ENCODE measurements at places on chromosomes 1 and 21.
A peak's percentile ranks its signal among the peaks of the same experiment; 100 is the strongest.

DNA sequence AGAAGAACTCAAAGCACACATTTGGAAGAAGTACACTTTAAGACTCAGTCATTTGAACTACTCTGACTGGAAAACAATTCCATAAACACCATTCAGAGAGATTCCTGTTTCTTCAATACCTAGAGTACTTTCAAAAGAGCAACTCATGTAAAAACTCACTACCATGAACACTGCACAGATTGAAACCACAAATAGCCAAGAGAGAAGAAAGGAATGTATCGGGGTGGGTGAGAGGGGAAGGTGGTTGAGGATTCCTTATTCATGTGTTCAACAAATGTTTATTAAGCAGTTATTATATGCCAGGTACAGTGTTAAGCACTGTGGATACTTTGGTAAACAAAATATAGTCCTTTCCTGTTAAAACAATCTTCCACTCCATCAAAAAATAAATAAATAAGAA is 64.7 kb downstream of the NRIP1 start:
- DNase-seq = no peak

DNA sequence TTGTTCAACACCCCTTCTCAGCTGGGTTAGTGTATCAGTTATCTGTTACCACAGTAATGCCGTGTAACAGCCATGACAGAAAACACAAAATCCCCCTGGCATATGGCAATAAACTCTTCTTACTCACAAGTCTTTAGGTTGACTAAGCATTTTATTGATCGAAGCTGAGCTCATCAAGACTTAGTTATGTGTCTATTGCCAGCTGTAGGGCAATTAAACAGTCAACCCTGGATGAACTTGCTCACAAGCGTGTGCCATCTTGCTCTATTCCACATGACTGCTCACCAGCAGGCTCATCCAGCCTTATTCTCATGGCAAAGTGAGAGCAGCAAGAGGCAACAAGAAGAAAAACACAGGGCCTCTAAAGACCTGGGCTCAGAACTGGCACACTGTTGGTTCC is 333.8 kb upstream of the PTBP2 start:
- DNase-seq = no peak

- DNase-seq = peak; percentile 3
These were observed 53.9 kb downstream of the TOR1AIP2 start for GRCh38 chr1:179823693-179824092.

DNA sequence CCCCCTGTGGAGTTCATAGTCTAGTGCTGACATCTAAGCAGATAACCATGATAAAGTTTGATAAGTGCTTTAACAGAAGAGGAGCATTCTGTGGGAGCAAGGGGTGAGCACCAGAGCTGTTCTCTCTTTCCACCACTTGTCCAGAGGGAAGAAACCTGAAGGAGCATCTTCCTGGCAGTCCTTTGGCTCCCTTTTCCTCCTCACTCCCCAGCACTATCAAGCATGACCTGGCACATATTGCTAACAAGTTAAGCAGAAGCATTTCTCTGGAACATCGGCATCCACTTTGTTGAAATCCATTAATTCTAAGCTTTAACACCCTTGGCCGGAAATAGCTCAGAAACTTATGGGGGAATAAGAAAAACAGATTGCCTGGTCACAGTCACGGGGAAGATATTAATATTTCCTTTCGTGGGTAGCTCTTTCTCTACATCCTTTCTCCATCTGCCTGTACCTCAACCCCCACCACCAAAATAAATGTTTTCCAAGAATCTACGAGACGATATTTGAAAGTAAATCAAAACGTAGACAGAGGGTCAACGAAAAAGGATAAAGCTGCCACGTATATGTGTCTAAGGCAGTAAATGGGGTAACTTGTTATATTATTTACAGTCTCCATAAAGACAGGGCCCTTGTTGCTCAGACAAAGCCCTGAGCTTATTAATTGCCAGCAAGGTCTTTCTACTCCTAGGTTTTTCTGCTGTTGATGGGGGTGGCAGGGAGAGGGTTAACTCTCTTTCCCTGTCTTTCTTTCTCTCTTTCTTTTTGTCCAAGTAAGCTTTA is 351.4 kb downstream of the NUF2 start:
- DNase-seq = no peak

DNA sequence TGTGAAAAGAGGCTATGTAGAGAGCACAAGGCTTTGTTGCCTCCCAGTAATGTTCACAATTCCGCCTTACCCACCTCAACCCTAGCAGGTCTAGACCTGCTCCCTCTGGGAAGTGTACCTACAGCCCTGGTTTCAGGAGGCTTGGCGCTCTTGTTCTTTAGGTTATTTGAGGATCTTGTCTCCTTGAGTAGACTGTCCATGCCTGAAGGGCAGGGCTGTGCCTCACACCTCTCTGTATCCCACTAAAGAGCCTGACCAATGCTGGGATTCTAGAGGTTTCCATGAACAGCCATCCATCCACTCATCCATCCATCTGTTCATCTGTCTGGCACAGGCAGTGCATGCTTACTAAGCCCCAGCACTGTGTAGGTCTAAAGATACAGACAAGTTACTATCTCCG is 1.0 kb downstream of the RAB7B start:
- DNase-seq = no peak

GRCh38 chr1:94627771-94628498 is 86.4 kb upstream of the F3 start:
- no peak for DNase-seq

- DNase-seq = no peak
These were observed 867.8 kb upstream of the ADGRL4 start for GRCh38 chr1:79874289-79874688.

DNA sequence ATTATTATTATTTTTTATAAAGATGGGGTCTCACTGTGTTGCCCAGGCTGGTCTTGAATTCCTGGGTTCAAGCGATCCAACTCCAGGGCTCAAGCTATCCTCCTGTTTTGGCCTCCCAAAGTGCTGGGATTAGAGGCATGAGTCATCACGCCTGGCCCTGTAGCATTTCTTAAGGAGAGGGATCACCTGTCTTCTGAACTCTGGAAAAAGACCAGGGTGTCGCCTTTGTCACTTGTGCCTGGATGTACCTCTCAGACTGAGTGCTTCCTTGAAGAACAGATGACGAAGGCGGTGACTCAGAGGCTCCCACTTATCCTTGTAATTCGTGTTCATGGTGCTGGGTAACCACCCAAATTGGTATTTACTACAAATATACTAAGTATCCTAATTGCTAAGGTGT is 2.4 kb upstream of the CGN start:
- no peak for DNase-seq

- DNase-seq = no peak
These were observed 89.6 kb downstream of the LEPR start for GRCh38 chr1:65509912-65510680.

DNA sequence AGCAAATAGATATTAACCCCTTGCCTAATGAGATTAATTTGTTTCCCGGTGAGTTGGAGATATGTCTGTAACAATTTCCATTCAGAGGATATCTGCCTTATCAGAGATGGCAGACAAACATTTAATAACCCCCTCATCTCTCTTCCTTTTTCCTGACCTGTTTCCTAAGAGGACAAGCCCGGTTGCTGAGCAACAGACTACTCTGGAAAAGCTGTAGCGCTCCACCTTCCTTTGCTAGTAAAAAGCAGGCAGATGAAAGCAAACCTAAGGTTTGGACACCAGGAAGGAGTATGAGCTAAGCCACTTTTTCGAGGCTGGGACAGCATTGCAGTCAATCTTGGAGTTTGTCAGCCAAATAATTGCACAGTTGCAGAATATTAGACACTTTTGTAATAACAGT is 82.4 kb downstream of the RGS21 start:
- no peak for DNase-seq

DNA sequence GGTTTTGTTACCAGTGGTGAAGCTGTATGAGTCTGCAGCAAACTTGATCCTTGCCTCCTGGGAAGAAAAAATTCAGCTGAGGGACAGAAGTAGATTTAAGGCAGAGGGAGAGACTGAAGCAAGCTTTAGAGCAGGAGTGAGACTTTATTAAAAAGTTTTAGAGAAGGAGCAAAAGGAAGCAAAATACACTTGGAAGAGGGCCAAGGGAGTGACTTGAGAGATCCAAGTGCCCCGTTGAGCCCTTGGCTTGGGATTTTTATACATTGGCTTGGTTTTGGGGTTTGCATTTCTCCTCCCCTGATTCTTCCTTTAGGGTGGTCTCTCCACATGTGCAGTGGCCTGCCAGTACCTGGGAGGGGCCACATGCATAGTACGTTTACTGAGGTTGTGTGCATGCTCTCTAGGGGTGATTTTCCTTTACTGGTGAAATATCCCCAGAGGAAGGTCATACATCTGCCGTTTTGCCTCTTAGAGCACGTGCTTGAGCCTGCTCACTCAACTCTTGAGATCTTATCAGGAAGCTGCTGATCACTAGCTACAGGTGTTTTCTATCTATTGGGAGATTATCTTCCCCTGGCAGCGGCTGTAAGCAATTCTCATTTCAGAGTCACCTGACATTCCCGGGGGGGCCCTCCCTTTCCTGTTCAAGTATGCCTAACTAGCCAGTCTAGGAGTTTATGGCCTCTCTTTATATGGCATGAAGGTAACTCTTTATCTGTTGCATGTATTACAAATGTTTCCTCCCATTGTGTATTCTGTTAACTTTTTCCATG is 20.3 kb downstream of the FASLG start:
- no peak for DNase-seq

GRCh38 chr1:238476841-238477240 is 586.1 kb upstream of the ZP4 start:
- DNase-seq = no peak

DNA sequence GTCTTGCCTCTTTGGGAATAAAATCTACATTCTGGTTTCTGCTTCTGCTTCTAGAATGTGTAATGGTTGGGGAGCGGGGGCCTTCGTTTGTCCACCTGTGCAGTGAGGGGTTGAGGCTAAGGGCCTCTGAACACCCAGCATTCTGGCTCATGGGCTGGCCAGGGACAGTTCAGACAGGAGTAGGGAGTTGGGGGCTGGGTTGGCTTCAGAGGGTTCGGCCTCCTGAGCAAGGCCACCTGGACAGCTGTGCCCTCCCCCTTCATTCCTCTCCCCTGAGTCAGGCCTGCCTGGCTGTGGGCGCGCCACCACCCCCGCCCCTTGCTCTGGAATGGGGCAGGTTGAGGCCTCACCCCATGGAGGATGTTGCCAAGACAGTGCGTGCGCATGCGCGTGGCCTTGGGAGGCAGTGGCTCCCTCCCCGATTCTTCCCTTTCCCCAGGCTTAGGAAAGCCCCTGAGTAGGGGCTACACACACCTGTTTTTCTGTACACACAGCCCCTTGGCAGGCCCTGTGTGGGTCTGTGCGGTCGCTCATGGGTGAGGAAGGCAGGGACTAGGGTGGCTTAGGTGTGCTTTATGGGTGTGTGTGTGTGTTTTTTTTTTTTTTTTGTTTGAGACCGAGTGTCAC is 57.0 kb downstream of the YARS1 start:
- no peak for DNase-seq

DNA sequence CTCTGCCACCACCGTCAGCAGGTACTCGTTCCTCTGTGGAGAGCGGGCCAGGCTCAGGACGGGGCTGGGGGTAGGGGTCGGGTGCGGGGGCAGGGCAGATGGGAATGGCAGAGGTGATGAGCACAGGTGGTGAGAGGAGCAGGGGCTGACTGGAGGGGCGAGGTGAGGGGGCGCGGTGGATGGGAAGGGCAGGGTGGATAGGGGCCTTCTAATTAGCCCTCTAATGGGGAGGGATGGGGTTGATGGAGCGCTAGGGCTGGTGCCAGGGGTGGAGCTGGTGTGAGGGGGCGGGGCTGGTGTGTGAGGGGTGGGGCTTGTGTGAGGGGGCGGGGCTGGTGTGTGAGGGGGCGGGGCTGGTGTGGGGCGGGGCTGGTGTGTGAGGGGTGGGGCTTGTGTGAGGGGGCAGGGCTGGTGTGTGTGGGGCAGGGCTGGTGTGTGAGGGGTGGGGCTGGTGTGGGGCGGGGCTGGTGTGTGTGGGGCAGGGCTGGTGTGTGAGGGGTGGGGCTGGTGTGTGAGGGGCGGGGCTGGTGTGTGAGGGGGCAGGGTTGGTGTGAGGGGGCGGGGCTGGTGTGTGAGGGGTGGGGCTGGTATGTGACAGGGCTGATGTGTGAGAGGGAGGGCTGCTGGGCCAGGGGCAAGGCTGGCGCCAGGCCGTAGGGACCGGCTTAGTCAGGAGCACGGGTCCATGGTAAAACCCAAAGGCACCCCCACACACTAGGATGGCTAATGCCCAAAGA is 5.9 kb downstream of the KRTAP10-1 start:
- DNase-seq = peak; percentile 58

DNA sequence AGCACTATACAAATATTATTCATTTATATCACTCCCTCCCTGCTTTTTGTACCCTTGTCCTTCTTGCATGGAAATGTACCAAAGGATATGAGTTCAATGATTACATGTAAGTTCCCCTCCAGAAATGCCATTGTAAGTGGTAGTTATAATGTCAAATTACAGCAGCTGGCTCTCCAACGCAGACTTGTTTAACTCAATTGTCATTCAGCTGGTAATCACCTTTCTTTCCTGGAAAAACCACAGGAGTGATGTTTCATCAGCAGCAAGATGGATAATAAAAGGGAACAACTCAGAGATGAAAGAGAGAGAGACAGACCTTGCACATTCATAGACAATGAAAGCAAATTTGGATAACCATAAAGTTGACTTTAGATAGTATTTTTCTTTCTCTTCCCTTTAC is 578.6 kb upstream of the PBX1 start:
- no peak for DNase-seq

DNA sequence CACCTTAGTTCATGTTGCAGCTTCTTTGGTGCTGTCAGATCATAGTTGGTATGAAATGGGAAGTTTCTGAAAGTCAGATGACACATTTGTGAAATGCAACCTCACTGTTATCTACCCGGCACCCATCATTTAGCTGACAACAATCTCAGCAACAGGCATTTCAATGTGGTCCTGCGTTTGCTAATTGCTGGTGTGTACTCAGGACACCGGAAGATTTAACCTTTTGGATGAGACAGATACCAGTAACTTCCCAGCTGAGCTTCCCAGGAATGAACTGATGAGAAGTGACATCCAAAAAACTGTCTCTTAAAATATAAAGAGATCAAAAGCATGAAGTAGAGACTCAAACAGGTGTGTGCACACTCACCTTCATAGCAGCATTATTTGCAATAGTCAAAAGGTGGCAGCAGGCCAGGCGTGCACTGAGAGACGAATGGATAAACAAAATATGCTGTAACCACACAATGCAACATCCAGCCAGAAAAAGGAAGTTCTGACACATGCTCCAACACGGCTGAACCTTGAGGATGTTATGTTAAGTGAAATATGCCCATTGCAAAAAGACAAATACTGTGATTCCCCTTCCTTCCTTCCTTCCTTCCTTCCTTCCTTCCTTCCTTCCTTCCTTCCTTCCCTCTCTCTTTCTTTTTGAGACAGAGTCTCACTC is 7.9 kb upstream of the CLDN14 start:
- peak; percentile 39 for DNase-seq

DNA sequence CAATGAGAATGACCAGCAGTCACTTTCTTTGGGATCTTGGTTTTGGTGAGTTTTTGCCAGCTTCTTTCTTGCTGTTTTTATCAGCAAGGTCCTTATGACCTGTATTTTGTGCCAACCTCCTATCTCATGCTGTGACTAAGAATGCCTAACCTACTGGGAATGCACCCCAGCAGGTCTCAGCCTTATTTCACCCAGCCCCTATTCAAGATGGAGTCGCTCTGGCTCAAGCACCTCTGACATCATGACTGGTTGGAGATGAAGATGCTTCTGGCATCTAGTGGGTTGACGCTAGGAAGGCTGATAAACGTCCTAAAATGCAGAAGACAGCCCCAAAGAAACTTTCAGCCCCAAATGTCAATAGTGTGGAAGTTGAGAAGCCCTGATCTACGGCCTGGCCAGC is 33.6 kb upstream of the NHLH2 start:
- DNase-seq = no peak

GRCh38 chr1:40094466-40095110 is 2.5 kb downstream of the PPT1 start:
- DNase-seq = no peak

GRCh38 chr1:109659997-109660690 is 4.2 kb downstream of the GSTM4 start:
- no peak for DNase-seq
